ENCODE measurements at places on chromosomes 11 and 22.

GRCh38 chr11:66280428-66280827, 2.5 kb downstream of the CNIH2 start:
- no peak for DNase-seq

DNA sequence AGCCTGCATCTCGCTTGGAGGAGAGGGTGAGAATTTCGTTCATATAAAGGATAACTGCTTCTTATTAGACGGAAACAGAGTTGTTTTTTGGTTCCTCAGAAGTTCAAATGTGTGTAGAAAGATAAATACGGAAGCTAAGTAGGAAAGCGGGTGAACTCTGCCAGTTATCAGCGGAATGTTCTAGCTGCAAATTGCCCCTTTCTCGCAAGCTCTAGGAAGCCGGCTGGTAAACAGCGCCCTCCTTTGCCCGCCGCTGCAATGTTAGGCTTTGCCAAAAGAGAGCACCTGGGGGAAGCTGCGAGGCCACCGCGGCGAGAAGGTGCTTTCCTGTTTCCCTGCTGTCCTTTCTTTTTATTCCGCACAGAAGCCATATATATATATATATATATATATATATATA, 67.0 kb downstream of the IGLL5 start:
- DNase-seq: peak; percentile 37

DNA sequence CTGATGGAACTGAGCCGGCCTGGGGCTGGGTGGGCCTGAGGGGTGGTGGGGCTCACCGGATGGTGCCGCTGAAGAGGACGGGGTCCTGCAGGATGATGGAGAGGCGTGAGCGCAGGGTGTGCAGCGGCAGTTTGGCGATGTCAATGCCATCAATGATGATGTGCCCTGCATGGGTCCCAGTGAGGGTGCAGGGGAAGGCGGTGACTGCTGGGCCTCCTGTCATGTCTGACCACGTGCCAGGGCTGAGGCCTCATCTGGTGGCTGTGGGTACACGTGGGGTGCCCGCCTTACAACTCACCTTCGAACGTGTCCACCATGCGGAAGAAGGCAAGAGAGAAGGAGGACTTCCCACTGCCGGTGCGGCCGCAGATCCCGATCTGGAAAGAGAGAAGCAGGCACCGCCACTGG, 7.1 kb upstream of the KCNJ11 start:
- no peak for DNase-seq

DNA sequence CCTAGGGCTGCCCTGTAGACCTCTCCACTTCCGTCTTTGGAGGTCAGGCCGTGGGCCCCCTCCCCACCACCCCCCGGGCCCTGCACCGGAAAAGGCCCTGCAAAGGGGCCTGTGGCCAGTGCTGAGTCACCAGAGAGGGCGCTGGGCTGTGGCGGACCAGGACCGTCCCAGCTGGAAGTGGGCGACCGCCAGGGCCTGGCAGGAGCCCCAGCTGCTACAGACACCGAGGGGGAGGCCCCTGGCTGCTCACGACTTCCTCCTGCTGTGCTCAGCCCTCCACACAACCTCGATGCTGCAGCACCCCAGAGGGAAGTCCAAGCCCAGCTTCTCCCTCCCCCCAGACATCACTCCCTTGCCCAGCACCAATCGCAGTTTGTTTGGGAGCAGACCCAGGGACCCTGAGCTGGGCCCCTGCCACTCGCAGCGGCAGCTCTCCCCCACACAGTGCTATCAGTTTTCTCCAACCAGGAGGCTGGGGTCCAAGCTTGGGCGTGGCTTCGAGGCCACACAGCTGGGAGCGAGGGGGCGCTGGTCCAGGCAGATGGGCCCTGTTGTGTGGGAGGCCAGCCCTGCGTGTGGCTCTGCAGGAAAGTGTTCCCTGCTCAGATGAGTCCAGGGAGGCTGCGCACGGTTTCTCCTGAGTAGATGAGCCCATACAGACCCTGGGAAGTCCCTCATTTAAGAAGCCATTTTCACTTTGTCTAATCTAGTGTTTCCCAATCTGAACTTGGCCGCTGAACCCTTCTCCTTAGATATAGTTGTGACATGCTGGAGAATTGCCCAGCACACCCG, 5.6 kb upstream of the SH3BP1 start:
- peak; percentile 65 for DNase-seq

DNA sequence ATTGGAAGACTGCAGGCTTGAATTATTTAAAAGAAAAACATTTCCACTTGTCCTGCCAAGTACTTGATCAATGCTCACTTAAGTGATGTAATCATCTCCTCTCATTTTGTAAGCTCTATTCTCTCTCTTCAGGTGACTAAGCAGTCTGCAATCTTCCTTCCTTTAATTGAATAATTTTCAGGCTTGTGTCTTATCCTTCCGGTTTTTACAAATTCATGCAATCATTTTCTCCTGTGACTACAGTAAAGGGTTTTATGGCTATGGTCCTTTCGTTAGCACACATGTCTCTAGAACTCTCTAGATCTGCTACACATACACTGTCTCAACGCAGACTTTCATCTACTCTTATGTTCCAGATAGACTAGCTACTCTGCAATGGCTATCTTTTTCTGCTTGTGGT, 12.6 kb upstream of the UPB1 start:
- no peak for DNase-seq

- no peak for DNase-seq
Measured at GRCh38 chr11:27218421-27219038, 144.5 kb downstream of the CCDC34 start.

- no peak for DNase-seq
Measured at GRCh38 chr11:12278766-12279671, 98.4 kb upstream of the PARVA start.

- no peak for DNase-seq
Measured at GRCh38 chr11:8948886-8949285, 6.1 kb upstream of the ASCL3 start.
